ENCODE measurements at places on chromosomes 4 and X.

- no peak for DNase-seq
Observed at GRCh38 chr4:142845293-142846107, 601 bp downstream of the INPP4B start.

DNA sequence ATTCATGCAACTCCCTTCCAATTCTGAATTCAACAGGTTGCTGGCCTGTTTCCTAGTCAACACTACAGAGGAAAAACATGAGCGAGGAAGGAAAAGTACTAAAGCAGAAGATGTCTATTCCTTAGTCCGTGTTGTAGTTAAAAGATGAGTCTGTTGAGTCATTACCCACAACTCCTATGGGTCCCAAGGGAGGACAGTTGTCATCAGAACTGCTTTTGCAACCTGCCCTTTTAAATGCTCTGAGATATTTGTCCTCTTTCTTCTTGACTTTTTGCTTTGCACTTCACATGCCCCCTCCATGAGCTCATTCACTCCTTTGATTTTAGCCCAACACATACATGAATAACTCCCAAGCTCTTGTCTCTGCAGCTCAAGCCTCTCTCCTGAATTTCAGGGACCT lies 119.2 kb downstream of the CORIN start:
- no peak for DNase-seq

DNA sequence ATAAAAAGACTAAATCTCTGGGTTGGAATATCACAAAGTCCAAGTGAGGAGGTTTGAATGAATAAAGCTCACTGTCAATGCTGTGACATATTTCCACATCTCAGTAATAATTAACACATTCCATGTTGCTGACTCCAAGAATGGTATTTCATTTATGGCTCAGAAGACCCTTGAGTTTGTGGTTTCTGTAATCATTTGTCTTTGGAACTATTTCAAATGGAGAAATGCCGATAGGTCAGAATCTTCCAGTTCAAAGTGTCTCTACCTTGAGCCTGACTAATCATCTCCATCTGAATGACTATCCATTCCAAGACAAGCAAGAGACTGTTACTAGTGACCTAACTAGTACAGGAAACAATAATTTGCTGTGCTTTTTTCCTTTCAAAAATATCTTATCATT lies 24.2 kb upstream of the SLC2A9 start:
- no peak for DNase-seq

DNA sequence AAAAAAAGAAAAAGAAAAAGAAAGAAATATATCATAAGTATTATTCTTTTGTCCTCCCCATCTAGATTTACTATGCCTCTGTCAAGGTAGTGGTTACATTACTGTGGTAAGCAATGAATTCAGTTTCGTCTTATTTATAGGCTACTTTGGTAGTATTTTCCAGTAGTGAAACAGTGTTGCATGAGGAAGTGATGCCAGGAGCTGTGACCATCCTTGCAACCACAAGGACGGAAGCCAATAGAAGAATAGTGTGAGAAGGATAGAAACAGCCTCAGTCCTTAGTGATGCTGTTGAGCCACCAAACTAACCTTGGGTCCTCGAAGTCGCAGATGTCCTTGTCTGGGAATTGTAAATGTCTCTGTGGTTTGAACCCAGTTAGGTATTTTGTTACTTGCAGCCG lies 328.5 kb downstream of the PPP3CA start:
- no peak for DNase-seq

DNA sequence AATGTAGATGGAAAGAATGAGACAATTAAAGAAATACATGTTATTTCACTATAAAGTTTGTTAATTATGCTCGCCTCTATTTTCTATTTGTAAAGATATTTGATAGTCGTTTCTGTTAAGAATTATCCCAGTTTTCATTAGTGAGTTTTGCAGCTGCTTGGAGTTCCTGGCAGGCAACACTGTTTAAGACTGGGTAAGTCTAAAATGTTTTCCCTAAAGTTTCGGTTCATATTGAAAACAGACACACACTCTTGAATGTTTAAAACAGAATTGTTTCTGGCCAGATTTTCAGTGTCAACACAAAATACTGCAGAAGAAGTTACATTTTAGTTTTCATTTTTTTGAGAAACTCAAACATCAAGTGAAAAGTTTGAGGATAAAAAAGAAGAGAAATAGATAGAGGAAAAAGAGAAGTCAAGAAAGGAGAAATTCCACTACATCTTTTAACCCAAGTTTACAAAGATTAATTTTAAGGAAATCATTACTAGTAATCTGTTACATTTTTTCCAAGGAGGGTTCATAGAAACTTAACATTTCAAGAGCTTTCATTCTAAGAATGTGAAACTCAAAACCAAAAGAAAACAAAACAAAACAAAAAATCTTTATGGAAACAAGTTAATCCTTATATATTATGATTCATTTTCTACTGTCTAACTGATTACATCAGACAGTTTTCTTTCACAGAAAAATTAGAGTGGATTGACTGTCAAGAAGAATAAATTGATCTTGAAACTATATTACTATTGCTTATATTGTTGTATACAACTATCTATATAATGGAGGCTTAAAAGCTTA lies 305.5 kb downstream of the FAT4 start:
- no peak for DNase-seq

DNA sequence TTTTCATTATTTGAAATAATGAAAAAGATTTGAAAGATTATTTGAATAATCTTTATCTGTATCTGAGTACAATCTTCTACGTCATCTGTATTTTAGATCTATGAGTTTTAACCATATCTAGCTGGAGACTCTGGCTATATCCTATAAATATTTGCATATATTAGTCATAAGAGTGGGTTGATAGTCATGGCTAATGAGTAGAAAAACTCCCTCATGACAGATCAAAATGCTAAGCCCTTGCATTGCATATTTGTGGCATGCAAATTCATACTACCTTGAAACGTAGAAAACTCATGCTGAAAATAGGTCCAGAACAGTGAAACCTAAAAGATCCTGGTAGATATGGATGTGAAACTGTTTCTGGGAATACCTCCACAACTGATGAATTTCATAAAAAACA lies 291.3 kb downstream of the GALNTL6 start:
- no peak for DNase-seq

DNA sequence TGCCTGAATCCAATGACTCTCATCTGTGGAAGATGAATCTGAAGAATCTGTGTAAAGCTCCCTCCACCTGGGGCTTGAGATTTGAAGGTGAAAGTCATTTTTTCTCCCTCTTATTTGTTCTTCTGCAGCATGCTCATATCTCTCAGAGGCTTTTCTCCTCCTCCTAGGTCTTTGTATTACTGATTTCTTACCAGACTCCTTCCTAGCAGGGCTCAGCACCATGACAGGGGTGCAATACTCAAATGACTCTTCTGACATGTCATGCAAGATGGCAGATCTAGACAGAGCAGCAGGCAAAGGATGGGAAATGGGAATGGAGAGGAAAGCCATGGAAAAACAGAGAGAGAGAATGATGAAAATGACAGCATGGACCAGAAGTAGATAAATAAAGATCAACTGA lies 118.3 kb downstream of the TMA16 start:
- no peak for DNase-seq

DNA sequence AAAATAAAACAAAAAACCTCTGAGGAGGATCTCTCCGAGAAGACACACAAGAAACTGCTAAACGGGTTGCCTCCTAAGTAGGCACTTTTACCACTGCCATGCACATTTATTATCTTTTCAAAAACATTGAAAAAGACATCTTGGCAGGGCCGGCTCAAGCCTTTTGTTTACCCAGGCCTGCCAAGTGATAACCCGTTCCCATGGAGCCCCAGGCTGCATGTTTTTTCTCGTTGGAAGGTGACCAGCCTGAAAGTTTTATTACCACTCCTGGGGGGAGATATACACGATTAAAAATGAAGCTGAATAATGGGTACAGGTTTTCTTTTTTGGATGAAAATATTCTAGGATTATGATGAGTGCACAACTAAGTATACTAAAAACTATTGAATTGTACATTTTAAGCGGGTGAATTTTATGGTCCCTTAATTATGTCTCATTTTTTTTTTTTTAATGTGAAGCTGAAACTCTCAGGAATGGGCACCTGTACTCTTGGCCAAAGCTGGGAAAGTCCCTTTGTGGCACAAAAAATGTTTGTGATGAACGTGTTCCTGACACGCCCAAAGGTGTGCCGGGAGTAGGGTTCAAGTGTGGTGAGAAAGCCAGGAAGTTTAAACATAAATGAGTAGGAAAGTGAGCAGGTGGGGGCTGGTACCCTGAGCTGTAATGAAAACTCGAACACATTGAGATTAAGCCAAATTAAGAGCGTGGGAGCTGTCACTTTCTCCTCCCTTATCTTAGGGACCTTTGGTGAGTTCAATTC lies 1.5 kb upstream of the MAP7D2 start:
- DNase-seq = no peak

- DNase-seq = peak; percentile 9
Observed at GRCh38 chr4:68373513-68373912, 23.6 kb upstream of the YTHDC1 start.

DNA sequence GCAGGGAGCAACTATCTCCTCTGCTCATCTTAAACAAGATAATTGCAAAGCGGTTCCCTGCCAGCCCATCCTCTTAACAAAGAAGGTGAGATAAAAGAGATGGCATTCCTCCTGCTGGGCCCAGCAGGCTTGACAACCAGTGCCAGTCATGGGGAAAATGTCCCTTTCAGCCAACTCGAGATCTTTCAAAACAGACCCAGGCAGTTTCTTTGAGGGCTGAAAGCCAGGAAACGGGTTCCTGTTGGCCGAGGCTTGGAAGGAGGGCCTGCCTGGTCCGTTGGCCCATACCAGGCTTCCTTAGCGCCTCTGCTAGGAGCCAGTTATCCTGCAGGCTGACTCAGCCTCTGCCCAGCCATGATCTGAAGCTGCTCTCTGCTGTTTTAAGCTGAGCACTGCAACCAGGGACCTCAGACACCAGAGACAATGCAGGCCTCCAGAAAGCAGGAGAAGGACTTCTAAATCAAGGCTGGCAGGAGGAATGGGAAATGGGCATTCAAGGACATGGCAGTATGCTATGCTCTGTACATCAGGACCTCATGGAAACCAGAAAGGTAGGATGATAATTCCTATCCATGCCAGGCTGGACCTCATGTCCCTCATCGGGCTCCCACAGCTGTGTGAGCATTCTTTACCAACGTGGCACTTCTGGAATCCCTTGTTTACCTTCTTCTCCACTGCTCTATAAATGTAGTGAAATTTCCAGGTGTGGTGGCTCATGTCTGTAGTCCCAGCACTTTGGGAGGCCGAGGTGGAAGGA lies 42.4 kb upstream of the SLC2A9 start:
- no peak for DNase-seq

DNA sequence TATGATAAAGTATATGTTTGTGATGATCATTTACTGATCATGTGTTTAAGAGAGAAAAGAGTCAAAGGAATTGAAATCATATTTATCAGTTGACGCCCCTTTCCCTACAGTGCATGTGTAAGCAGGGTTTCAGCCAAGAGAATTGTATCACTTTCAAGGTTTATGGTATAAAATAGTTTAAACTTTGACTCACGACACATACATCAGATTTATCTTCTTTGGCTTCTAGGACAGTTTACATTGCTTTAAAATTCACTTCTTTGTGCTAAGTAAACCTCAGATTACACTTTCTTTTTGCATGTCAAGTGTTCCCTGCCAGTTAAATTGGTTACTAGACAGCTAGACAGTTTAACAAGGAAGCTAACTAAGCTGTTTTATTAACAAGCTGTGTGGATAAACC lies 86.3 kb upstream of the MYOZ2 start:
- no peak for DNase-seq

GRCh38 chr4:148048598-148048997 lies 316.7 kb downstream of the ARHGAP10 start:
- DNase-seq = no peak

All from hematopoietic multipotent progenitor cell treated with erythropoietin and hydrocortisone succinate and interleukin-3 and kit ligand, for 17 days (in vitro differentiated cells).